ENCODE measurements at places on chromosomes 3 and 15.

DNA sequence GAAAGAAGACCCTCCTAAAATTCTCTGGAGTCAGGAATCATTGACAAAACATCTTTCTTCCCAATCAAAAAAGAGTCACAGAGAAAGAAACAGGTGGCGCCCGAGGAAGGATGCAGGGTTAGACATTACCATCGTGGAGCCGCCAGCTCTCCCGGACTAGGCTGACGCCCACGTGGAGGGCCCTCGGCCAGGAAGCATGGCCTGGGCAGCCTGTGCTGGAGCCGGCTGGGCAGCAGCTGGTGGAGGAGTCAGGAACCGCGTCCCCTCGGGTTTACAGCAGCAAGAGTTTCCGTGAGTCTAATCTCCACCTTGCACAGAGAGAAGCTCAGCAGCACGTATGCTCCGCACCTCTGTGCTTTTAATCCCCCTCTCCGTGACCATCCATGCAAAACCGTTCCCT, 533.7 kb upstream of the ATP11B start:
- no peak for DNase-seq

GRCh38 chr15:64776402-64776786, 1.0 kb upstream of the RBPMS2 start:
- DNase-seq: no peak

DNA sequence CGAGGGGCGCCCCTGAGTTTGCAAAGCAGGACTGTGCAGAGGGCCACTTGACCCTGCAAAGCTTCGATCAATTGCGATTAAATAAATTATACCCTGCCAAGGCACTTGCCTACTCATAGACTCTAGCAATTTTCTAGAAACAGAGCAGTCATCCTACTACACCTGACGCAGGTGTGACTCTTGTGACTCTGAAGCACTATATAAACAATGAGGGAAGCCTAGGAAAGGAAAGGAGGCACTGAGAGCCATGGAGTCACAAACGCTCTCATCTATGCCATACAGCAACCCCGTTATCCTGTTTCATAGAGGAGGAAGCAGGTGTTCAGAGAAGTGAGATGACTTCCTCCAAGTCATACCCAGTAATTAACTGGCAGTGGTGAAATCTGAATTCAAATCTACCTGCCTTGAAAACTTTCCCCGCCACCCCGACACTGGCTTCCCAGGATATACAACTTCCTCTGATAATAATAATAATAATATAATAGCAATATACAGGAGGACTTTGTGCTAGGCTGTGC, 14.4 kb downstream of the ARHGEF3 start:
- DNase-seq: no peak

- DNase-seq: no peak
Observed at GRCh38 chr3:45955017-45955647, 11.9 kb downstream of the CXCR6 start.

DNA sequence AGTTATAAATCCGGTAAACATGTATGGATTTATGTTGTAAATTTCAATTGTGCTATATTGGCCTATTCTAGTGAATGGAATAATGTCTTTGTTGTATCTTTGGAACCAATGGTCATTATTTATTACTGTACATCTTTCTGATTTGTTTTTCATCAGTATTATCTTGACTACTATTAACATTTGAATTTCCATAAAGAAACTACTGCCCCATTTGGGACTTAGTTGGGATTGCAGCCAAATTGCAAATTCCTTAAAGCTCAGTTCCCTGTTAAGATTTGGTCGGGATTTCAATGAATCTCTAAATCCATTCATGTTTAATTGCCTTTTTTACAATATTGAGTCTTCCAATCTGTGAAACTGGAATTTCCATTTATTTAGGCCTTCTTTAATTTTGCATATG, 822.4 kb upstream of the CADM2 start:
- DNase-seq: no peak

Data from activated CD8-positive, alpha-beta memory T cell treated with anti-CD3 and anti-CD28 coated beads, Interleukin-2, amount 10 ng/mL, durations not matched to agents 7 days and 5 days (primary cell).